ENCODE measurements at places on chromosomes 7 and 10.
A peak's percentile ranks its signal among the peaks of the same experiment; 100 is the strongest.

- DNase-seq = peak; percentile 37
These were observed 45.1 kb downstream of the CHN2 start for GRCh38 chr7:29239638-29240037.

- peak; percentile 3 for DNase-seq
These were observed 507 bp downstream of the STN1 start for GRCh38 chr10:103917302-103918052.

- DNase-seq = no peak
These were observed 51.2 kb downstream of the MICU1 start for GRCh38 chr10:72574636-72575035.

- no peak for DNase-seq
These were observed 3.7 kb downstream of the TRIL start for GRCh38 chr7:28954471-28954870.

GRCh38 chr10:93915598-93915997, 21.8 kb downstream of the SLC35G1 start:
- no peak for DNase-seq

- DNase-seq = no peak
These were observed 43.4 kb upstream of the ITGB8 start for GRCh38 chr7:20287317-20287716.

DNA sequence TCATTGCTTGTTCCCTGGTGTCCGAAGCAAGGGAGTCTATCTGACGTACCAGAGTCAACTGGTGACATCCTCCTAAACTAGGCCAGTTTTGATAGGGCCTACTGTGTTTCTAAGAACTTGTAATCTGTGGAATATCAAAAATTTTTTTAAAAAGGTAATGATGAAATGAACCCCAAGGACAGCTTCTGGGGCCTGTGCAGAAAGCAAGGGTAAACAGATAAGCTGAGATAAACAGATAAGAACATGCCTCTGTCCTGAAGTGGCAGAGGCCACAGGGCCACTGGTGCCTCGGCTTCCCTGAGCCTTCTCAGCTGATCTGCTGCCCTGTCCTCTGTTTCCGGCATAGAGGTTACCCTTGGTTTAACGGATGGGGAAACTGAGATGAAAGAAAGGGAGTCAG, 8.8 kb downstream of the GRK5 start:
- no peak for DNase-seq

GRCh38 chr7:131300572-131301466, 26.9 kb upstream of the MKLN1 start:
- DNase-seq = no peak

DNA sequence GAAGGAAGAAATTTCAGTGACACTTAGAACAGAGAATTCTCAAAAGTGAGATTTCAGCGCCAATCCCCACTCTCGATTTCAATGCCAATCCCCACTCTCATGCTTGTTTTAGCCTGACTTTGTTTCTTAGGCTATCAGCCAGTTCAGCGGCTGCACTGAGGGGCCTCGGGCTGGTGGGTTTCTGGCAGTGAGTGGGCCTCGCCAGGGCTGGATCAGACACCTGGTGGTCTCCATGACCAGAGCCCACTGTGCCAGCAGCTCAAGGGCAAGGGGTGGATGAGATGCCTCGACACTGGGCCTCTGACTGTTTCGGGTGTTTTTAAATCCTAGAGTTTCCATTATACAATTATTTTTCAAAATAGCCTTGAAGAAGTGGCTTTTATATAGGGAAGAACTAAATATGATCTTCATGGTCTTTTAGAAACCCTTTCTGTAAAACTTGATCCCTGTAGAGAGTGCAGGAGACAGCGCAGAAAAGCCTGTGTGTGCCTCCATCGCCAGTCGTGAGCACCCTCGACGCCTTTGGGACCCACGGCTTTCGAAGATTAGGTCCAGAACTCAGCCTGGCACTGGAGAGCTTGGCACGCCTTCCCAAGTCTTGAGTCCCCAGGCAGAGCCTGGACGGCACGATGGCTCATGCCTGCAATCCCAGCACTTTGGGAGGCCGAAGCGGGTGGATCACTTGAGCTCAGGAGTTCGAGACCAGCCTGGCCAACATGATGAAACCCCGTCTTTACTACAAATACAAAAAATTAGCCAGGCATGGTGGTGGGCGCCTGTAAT, 76.2 kb downstream of the INPP5A start:
- no peak for DNase-seq

GRCh38 chr10:110273474-110273873, 31.2 kb downstream of the SMNDC1 start:
- DNase-seq = peak; percentile 42

- no peak for DNase-seq
These were observed 121.3 kb downstream of the ADCY1 start for GRCh38 chr7:45695249-45695995.

GRCh38 chr7:102983602-102984001, 70.8 kb downstream of the LRRC17 start:
- DNase-seq = peak; percentile 38

DNA sequence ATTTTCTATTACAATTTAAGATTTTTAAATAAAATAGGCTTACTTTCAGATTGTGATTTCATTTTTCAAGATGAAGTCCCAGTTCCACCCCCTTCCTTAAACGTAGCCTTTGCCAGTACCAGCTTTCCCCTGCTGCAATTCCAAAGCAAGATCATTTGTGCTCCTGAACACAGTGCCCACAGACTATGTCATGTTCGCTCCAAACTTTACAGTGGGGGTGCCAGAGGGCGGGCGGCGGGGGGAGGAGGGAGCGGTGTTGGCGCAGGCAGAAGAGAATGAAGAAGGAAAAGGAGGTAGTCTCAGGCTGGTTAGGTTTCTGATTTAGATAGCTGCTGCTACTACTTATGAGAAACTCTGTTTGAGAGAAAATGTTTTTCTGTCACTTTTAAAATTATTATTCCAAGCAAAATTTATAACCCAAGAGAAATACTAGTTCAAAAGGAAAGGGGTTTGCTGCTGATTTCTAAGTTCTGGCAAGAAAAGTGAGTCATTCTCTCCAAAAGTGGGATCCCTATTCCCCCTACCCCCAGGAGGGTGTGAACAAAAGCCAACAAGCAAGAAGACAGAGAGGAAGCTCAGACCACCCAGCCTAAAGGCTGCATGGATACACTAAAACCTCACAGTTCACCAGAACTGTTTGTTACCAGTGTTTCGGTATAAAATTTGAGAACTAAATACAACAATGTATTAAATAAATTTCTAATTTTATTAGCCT, 109.6 kb downstream of the SRPK2 start:
- no peak for DNase-seq

DNA sequence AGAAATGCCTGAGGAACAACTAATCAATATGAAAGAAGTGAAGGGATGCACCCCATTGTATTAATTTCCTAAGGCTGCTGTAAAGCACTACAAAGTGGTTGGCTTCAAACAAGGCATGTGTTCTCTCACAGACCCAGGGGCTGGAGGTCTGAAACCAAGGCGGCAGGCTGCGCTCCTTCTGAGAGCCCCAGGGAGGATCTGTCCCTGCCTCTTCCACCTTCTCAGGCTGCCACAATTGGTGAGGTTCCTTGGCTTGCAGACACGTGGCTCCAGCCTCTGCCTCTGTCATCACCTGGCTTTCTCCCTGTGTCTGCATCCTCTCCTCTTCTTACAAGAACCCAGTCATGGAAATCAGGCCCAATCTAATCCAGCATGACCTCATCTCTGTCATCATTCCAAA, 110.1 kb downstream of the TNS3 start:
- DNase-seq = no peak

GRCh38 chr7:13240349-13240748, 552.9 kb downstream of the ARL4A start:
- peak; percentile 89 for DNase-seq

GRCh38 chr10:34185998-34186397, 629.1 kb downstream of the PARD3 start:
- no peak for DNase-seq

- no peak for DNase-seq
These were observed 262.8 kb downstream of the SLC25A13 start for GRCh38 chr7:96059075-96059474.

- peak; percentile 61 for DNase-seq
These were observed 11.2 kb downstream of the CTBP2 start for GRCh38 chr10:125149036-125149679.

DNA sequence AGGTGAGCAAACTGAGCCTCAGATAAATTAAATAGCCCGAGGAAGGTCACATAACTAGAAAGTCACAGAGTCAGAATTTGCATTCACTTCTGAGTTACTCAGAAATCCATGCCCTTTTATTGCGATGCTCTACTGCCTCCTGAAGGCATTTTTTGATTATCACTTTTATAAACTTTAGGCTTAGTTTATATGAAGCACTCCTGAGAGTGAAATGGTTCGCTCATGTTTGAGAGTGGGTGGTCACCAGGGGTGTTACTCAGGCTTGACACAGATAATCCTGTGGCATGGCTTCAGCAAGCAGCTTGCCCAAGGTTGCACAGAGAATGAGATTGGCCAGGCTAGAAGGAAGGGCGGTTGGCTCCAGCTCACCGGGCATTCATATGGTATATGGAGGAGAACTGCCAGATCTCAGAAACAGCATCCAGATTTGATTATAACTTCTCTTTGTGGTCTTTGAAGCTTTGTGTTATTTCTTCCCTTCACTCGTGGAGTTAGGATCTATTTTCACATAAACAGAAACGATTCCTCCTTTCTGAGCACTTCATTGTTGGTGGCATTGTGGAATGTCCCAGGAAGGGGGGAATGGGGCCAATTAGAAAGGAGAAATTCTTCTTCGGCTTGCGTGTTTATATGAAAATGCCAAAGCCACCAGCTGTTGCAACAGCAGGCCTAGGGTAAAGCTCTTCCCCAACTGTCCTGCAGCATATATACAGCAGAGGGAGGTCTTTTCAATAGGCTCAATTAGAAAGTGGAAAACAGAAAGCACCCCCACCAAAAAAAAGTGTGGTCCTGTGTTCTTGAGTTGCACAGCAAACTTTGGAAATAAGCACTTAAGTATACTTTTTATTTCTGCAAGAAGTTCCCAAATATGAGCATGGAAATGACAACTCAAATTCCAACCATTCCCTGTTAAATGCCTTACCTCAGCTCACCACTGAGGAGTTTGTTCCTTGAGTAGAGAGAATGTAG, 628.8 kb downstream of the SUGCT start:
- peak; percentile 28 for DNase-seq

DNA sequence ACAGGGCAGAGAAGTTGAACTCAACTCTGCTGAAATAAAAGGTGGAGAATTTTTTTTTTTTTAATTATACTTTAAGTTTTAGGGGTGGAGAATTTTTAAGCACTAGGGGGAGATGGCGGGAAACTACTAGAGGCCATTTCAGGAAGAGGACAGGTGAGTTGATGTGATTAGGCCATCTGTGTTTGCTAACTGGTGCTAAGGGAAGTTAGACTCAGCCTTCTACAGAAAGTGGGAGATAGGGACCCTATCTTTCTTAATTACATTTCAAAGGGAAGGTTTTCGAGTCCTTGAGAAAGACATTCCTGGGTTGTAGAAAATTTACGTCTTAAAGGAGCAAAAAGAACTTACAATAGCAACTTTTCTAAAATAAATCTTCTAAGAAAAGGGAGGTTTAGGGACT, 124.8 kb downstream of the LHFPL3 start:
- DNase-seq = no peak

DNA sequence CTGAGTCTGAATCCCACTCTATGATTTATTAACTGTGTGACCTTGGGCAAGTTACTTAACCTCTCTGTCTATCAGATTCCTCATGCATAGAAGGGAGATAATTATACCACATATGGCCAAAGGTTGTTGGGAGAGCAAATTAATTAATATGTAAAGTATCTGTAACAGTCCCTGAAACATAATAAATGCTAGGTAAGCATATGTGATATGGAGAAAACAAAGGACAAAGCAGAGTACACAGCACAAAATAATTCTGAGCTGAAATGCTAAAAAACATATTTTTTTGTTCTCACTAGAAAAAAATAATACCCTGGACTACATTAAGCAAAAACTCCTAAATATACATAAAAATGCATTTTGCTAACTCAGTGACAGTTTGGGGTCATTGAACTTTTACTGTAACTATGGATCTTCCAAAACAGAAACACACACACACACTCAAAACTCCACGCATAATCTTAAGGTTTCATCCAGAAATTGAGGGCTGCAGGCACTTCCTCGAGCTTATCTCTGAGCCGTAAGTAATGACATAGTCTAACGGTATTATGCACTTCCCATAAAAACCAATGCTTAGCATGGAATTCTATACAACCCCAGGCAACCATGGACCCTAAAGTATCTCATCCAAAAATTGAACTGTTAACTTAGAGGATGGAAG, 201.7 kb upstream of the PTN start:
- no peak for DNase-seq

GRCh38 chr10:71060476-71061426, 151.6 kb upstream of the UNC5B start:
- no peak for DNase-seq

Measured in Daoy (cell line).